ENCODE measurements at places on chromosomes 12 and 14.

DNA sequence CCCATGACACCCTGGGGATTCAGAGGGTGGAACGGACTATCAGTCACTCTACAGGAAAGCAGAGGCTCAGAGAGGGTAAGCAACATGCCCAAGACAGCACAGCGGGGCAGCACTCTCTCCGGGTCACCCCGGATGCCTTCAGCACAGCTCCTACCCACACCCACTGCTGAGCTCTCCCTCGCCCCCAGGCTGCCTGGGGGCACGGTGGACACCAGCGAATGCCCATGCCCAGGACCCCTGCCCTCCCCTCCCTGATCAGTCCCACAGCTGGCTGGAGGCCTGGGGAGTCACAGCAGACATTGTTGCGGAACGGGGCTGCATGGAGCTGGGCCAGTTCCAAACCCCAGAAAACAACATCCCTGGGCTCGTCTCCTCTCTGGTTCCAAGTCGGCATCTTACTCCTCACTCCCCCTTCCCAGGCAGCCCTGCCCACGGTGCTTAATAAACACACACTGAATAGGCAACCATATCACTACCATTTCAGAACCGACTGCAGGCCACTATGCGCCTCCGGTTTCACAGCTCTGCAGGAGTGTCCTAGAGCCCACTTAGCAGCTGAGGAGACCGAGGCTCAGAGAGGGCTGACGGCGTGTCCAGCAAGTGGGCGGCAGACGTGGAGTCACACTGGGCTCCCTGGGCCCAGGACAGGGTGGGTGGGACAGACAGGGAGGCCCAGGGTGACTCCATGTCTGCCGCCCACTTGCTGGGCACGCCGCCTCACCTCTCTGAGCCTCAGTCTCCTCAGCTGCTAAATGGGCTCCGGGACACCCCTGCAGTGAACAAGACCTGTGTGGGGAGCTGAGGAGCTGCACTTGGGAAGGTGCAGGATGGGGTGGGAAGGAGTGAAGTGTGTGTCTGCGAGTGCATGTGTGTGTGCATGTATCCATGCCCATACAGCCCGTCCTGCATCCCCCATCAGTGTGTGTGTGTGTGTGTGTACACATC lies 27.0 kb downstream of the CCDC85C start:
- H3K4me3 ChIP-seq: no peak overlapping the region
- ATAC-seq: no peak
- peaks cover 8% of the 10 kb centered on the region for H3K4me1 ChIP-seq
- H3K27me3 ChIP-seq: no peaks in the 10 kb centered on the region

- ATAC-seq: no peak
- H3K4me3 ChIP-seq: no peak overlapping the region
- no peaks in the 10 kb centered on the region for H3K4me1 ChIP-seq
- no peak overlapping the region for H3K27ac ChIP-seq
- no peaks in the 10 kb centered on the region for H3K36me3 ChIP-seq
Measured at GRCh38 chr14:101007004-101007614, 103.6 kb upstream of the RTL1 start.

GRCh38 chr12:27575762-27576118 lies 51.7 kb downstream of the PPFIBP1 start:
- H3K27ac ChIP-seq: no peak overlapping the region
- H3K27me3 ChIP-seq: no peaks in the 10 kb centered on the region
- ATAC-seq: no peak
- H3K4me3 ChIP-seq: no peak overlapping the region

DNA sequence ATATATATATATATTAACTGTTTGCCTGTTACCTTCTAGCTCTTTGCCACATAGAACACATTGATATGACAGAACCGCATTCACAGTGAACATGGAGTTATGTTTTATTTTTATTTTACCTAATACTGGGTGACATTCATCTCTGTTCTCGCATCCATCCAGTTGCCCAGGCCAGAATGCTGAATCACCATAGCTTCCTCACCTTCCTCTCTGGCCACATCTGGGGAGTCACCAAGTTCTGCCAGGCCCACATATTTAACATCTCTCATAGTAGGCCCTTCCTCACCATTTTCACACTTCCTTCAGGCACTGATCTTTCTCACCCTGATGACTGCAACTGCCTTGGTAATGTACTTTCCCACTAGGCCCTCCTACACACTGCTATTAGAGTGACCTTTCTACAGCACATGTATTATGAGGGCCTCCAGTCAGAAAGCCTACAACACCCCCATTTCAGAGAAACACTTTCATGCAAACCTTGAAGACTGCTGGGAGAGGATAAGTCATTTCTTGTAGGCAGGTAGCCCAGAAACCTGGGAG lies 106.8 kb downstream of the LGR5 start:
- no peaks in the 10 kb centered on the region for H3K4me1 ChIP-seq
- peak; percentile 16 for ATAC-seq
- H3K27ac ChIP-seq: no peak overlapping the region
- peaks cover 2% of the 10 kb centered on the region for H3K27me3 ChIP-seq

DNA sequence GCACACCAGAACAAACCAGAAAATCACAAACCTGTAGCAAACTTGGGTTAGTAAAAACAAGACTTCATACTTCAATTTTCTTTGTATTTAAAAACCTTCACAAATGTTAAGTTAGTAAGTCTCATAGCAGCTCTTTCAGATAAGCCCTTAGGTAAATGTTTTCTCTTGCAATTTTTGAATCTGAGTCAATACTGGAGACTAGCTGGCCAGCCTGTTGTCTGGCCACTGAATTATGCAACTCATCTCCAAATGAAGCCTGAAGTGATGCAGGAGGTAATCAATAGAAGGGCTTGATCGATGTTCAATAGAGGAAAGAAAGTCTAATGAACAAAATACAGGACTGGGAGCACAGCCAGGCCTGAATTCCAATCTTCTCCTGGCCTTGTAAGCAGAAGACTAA lies 465.2 kb downstream of the LRIG3 start:
- ATAC-seq: no peak
- no peaks in the 10 kb centered on the region for H3K4me1 ChIP-seq
- no peak overlapping the region for H3K27ac ChIP-seq
- H3K4me3 ChIP-seq: no peak overlapping the region
- no peaks in the 10 kb centered on the region for H3K36me3 ChIP-seq

DNA sequence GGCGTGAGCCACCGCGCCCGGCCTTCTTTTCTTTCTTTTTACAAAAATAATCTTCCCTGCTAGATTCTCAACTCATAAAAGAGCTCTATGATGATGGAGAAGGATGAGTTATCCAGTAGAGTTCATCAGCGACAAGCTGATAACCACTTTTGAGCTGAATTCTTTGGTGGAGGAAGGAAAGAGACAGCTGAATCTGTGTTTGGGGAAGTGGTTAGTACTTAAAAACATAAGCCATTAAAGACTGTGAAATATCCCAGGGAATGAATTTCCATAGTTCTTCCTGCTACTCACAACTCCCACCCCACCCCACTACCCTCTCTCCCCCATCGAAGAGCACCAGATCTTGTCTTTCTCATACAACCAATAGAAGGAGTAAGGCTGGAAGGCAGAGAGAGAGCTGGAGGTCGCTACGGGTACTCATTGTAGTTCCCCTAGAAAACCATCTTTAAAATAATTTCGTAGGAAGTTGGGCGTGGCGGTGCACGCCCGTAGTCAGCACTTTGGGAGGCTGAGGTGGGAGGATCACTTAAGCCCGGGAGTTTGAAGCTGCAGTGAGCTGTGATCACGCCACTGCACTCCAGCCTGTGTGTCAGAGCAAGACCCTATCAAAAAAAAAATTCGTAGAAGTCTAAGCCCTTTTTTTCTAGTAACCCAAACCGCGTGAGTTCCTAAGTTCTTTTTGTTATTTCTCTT lies 647 bp upstream of the ESPL1 start:
- no peaks in the 10 kb centered on the region for H3K27me3 ChIP-seq
- H3K4me3 ChIP-seq: peak overlapping the region; percentile 99
- peaks cover 49% of the 10 kb centered on the region for H3K36me3 ChIP-seq
- peak overlapping the region; percentile 95 for H3K27ac ChIP-seq
- peaks cover 19% of the 10 kb centered on the region for H3K4me1 ChIP-seq
- peak; percentile 69 for ATAC-seq

- H3K27me3 ChIP-seq: no peaks in the 10 kb centered on the region
- H3K27ac ChIP-seq: no peak overlapping the region
- no peak overlapping the region for H3K4me3 ChIP-seq
- H3K4me1 ChIP-seq: no peaks in the 10 kb centered on the region
- no peaks in the 10 kb centered on the region for H3K36me3 ChIP-seq
- no peak for ATAC-seq
Measured at GRCh38 chr12:69341328-69341727, 6.9 kb upstream of the LYZ start.

DNA sequence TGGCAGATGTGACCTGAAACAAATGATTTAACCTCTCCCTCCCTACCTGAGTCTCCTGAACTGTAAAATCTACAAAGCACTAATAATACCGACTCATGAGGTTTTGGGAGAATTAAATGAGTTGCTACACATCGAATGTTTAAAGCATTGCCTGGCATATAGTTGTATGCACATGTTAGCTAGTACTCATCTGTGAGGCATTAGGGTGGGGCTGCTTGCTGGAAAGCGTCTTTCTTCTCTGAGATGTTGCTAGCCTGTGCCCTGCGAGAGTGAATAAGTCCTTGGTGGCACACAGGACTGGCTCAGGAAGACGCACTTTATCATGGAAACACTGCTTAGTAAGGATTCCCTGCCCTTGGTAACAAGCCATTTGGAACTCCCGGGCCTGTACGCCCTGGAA lies 6.1 kb downstream of the RAPGEF3 start:
- H3K4me1 ChIP-seq: peaks cover 37% of the 10 kb centered on the region
- no peak for ATAC-seq
- no peaks in the 10 kb centered on the region for H3K36me3 ChIP-seq
- no peak overlapping the region for H3K27ac ChIP-seq
- no peaks in the 10 kb centered on the region for H3K27me3 ChIP-seq
- no peak overlapping the region for H3K4me3 ChIP-seq

GRCh38 chr12:79444089-79444488 lies 246.7 kb downstream of the PAWR start:
- H3K36me3 ChIP-seq: no peaks in the 10 kb centered on the region
- no peak for ATAC-seq
- H3K27ac ChIP-seq: no peak overlapping the region
- H3K4me1 ChIP-seq: no peaks in the 10 kb centered on the region
- H3K27me3 ChIP-seq: no peaks in the 10 kb centered on the region

- H3K36me3 ChIP-seq: no peaks in the 10 kb centered on the region
- H3K4me1 ChIP-seq: peaks cover 9% of the 10 kb centered on the region
- peaks cover 18% of the 10 kb centered on the region for H3K27me3 ChIP-seq
- H3K4me3 ChIP-seq: peak overlapping the region; percentile 91
Measured at GRCh38 chr14:20971705-20972021, 16.4 kb downstream of the RNASE2 start.

DNA sequence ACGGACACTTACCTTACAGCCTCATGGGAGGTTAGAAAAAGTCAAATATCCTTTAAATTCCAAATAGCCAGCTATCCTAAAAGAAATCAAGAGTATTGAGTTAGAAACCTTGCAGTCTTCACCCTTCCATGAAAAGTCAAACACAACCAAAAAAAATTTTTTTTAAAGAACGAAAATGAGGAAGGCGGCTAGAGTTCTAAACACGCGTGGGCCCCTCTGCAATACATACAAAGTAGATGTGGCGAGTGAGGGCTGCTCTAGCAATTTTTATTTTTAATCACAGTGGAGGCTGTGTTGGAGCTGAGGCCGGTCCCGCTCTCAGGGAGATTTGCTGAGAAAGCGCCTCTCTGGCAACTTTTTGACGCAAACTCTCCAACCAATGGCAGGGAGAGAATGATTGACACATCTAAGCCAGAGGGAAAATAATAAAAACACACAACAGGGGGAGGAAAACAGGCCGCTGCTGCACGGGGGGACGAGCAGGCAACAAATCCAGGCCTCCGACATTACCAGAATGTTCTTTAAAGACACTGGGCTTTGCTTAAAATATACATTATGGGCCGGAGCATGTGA lies at the start of gene OTX2:
Gene OTX2, minus strand, starts transcription at position 333 of the 573 bp plus-strand sequence. CDS start 5,023 bp downstream, outside the sequence.
- ATAC-seq: no peak
- H3K27me3 ChIP-seq: peaks cover 68% of the 10 kb centered on the region
- peaks cover 19% of the 10 kb centered on the region for H3K36me3 ChIP-seq
- H3K4me3 ChIP-seq: peak within 1 kb of the TSS; percentile 10
- H3K4me1 ChIP-seq: peaks cover 7% of the 10 kb centered on the region

GRCh38 chr12:99911081-99911480 lies 73.7 kb downstream of the ANKS1B start:
- no peak for ATAC-seq
- H3K4me1 ChIP-seq: no peaks in the 10 kb centered on the region
- no peak overlapping the region for H3K27ac ChIP-seq
- H3K36me3 ChIP-seq: no peaks in the 10 kb centered on the region
- H3K27me3 ChIP-seq: no peaks in the 10 kb centered on the region

DNA sequence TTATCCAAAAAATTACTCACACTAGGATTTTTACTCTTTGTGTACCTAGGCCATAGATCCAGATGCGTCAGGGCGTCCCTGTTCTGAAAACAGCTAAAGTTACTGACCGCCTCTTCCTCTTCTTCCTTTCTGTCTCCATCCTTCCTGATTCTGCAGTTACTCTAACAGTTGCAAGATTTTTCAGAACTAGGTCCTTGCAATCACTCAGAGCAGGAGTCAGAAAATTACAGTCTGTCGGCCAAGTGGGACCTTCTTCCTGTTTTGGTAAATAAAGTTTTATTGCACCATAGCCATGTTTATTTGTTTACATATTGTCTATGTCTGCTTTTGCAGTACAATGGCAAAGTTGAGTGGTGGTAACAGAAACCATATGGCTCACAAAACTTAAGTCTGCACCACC lies 25.6 kb upstream of the FGF6 start:
- no peak for ATAC-seq
- no peak overlapping the region for H3K4me3 ChIP-seq
- H3K27ac ChIP-seq: no peak overlapping the region
- peaks cover 11% of the 10 kb centered on the region for H3K27me3 ChIP-seq

GRCh38 chr14:98270201-98270600 lies 1001.8 kb downstream of the BCL11B start:
- no peak for ATAC-seq
- H3K4me1 ChIP-seq: no peaks in the 10 kb centered on the region
- H3K4me3 ChIP-seq: no peak overlapping the region

DNA sequence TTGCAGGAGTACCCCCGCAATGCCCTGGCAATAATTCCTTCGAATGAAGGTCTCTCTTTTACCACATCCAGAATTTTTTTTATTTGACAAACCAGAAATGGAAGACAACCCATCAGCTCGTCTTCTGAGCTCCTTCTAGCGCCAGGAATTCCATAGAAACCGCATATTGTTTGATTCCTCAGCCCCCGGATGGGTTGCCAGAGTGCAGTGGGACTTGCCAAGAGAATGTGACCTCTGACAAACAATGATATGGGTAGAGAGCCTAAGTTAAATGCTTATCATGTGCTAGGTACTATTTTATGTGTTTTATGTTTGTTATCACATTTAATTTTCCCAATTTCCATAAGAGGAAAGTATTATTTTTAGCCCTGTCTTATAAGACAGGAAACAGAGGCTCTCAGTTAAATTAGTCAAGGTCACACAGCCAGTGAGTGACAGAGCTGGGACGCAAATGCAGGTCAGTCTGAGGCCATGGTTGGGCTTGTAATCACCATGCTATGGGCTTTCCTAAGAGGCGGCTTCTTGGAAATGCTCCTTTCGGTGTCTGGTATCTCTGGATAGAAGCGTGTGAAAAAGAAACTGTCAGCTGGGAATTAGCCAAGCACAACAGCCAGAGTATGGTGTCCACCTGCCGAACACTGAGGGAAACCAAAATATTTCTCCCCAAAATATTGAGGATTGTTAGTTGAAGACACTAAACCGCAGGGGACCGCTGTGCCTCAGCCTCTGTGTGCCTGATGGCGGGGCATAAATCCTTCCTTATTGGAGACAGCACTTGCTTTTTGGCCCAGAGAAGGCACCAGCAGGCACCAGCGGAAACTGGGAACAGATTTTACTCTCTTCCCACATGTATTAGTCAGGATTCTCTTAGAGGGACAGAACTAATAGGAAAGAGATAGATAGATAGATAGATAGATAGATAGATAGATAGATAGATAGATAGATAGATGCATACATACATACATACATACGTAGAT lies 29.4 kb upstream of the ETFBKMT start:
- H3K36me3 ChIP-seq: no peaks in the 10 kb centered on the region
- no peak for ATAC-seq
- no peak overlapping the region for H3K27ac ChIP-seq
- H3K4me3 ChIP-seq: no peak overlapping the region

All from activated T-helper 17 cell treated with anti-CD3 and anti-CD28 coated beads, Interleukin-2, amount 50 U/mL, for 72 hours (primary cell).